ENCODE measurements at places on chromosomes 1 and 21. TPM values are rescaled to one million over a fixed set of nuclear protein-coding genes. Genes with fewer than 3 reads are reported as not detected.

- no peak for DNase-seq
Observed at GRCh38 chr1:53500204-53501064, 41.2 kb downstream of the DMRTB1 start.

GRCh38 chr1:185939142-185939541, 205.0 kb downstream of the HMCN1 start:
- no peak for DNase-seq

Gene BEST4
- 0.65 TPM for polyA plus RNA-seq

- DNase-seq, result no peak
Observed at GRCh38 chr21:46095814-46096595, 1.9 kb upstream of the COL6A2 start.

Gene ADGRB2
- polyA plus RNA-seq, result 18.7 TPM

Gene PTPRC
- 4.4 TPM for polyA plus RNA-seq
